ENCODE measurements at places on chromosomes 12 and 14.
A peak's percentile ranks its signal among the peaks of the same experiment; 100 is the strongest.

DNA sequence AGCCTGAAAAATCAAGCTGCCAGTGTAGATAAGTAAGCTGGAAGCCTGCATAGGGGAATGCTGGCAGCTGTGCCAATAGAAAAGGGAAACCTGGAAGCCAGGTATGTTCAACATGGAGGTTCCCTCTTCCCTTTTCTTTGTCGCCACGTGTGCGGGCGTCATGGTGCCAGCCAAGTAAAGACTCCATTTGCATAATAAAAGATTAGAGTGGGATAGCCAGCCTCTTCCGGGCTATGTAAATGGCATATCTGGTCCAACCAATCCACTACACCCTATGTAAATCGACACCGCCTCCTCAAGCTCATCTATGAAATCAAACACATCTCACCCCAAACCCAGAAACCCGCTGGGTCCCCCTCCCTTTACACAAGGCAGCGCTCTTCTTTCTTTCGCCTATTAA, 5.6 kb upstream of the ADGRD1 start:
- DNase-seq = no peak

- peak; percentile 34 for DNase-seq
Measured at GRCh38 chr12:22459838-22460490, 84.4 kb downstream of the C2CD5 start.

- DNase-seq = no peak
Measured at GRCh38 chr12:34356233-34356987, 334.1 kb downstream of the ALG10 start.

- no peak for DNase-seq
Measured at GRCh38 chr14:61466249-61466904, 145.0 kb downstream of the PRKCH start.

DNA sequence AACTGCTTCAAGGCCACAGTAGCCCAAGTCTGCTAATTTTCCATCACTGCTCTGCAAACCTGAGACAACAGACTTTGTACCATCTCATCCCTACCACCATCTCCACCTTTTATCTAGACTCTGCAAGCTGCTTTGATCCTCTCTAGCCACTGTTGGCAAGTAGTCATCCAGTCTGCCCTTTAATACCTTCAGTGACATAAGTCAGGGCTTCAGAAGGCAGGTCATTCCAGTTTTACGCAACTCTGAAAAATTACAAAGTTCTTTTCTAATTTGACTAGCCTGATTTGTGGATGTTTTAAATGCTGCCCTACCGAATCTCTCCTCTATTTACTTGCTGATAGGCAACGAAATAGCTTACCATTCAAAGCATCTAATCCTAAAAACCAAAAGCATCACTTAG, 2.8 kb downstream of the FERMT2 start:
- DNase-seq = no peak
